ENCODE measurements at places on chromosomes 5 and 9.
A peak's percentile ranks its signal among the peaks of the same experiment; 100 is the strongest.

- no peak for DNase-seq
Measured at GRCh38 chr5:146369691-146370090, 31.1 kb downstream of the POU4F3 start.

GRCh38 chr5:179323026-179323870, 22.0 kb downstream of the ADAMTS2 start:
- DNase-seq, result peak; percentile 53

GRCh38 chr5:175674731-175675346, 17.0 kb downstream of the HRH2 start:
- DNase-seq, result no peak

DNA sequence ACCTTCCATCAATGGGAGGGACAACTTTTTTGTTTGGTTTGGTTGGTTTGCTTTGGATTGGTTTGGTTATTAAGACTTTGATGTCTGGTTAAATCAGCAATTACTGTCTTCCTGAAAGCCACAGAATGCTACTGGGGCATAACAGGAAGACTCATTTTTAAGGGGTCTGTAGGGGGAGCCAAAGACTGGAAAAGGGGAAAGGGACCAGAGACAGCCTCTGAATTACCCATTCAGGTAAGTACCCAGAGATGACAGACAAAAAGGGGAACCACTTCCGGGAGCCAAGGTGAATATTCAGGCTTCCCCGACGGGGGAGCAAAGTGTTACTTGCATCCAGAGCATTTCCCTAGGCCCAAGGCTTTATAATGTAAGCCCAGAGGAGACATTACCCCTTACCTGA, 4.6 kb upstream of the FEM1C start:
- DNase-seq, result no peak

DNA sequence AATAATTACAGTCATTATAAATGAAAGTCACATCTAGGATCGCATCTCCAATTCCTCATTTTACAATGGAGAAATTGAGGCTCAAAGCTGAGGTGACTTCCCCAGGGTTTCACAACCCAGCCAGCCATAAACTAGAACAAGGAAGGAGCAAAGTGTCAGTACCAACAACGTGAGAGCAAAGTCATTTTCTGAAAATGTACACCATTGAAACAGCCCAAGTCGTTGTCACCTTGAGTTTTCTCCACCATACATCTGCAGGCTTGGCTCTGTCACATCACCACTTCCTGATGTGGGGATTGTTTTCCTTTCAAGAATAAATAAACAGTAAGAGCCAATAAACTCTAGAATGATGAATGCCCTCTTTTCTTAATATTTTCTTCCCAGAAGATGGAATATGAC, 184.5 kb upstream of the PTGER4 start:
- DNase-seq, result no peak

DNA sequence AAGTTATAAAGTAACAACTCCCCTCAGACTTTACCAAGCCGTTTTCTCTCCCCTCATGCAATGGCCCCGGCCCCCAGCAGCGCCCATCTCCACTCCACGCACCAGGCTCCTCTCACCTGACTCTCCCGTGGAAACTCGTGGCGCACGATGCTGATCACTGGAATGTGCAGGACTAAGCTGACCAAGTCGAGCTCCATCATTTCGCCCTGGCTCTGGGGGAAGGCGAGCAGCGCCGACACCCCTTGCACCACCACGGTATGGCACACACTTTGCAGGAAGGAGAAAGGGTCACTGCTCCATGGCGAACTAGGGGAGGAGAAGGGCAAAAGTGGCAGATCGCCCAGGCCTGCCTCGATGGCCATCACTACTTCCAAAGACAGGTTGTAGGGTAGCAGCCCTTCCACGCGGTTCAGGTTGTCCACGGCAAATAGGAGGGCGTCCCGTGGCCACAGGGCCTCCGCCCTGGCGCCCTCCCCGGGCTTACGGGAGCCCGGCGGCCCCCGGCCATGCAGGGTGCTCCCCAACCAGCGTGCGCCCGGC, 1.2 kb downstream of the GRIN3A start:
- DNase-seq, result no peak

GRCh38 chr5:178577376-178577839, 12.8 kb downstream of the COL23A1 start:
- DNase-seq, result no peak

DNA sequence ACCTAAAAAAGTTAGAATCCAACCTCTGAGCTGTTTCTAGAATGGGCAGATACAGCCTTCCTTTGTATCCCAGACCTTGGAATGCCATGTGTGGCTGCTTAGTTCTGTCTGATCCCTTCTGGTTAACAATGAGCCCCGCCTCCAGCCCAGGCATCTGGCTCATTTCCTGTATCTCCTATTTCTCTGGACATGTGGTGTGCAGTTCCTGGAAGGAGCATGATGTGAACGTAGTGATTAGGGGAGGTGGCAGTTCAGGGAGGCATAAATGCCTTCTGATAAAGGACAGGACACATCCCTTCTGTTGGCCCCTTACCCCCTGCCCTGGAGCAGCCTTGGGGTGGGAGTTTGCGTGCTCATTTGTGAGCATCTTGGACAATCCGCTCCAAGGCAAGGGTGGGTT, 243.0 kb downstream of the ZSWIM6 start:
- no peak for DNase-seq

DNA sequence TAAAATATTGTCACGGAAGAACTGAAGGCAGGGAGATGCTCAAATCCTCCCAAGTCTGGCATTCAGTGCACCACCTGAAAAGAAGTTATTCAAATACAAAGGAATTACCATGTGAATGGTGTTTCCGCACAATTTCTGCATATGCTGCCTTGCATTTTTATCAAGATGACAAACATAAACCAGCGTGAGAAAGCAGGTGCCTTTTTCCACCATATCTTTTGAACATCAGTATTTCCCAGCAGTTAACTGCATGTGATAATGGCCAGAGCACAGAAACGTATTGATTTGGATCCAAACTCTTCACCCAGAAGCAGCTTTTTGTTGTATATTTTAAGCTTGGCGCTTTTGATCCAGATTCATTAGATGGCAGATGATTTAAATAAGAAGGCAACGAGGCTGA, 808.0 kb downstream of the TLE1 start:
- no peak for DNase-seq

GRCh38 chr9:17627641-17628040, 48.8 kb downstream of the SH3GL2 start:
- DNase-seq, result no peak

All from psoas muscle (tissue), 8 donors.